Common myeloid progenitor, CD34-positive (primary cell): ENCODE measurements at places on chromosomes 12 and 14.
A peak's percentile ranks its signal among the peaks of the same experiment; 100 is the strongest.

DNA sequence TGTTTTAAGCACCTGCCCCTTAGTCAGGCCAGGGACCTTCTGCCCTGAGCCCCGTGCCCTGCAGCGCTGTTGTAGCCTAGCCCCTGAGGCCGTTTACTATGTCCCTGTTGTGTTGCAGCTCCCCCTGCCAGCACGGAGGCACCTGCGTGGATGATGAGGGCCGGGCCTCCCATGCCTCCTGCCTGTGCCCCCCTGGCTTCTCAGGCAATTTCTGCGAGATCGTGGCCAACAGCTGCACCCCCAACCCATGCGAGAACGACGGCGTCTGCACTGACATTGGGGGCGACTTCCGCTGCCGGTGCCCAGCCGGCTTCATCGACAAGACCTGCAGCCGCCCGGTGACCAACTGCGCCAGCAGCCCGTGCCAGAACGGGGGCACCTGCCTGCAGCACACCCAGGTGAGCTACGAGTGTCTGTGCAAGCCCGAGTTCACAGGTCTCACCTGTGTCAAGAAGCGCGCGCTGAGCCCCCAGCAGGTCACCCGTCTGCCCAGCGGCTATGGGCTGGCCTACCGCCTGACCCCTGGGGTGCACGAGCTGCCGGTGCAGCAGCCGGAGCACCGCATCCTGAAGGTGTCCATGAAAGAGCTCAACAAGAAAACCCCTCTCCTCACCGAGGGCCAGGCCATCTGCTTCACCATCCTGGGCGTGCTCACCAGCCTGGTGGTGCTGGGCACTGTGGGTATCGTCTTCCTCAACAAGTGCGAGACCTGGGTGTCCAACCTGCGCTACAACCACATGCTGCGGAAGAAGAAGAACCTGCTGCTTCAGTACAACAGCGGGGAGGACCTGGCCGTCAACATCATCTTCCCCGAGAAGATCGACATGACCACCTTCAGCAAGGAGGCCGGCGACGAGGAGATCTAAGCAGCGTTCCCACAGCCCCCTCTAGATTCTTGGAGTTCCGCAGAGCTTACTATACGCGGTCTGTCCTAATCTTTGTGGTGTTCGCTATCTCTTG, 7.6 kb downstream of the DLK1 start:
- no peak for DNase-seq
- H3K27me3 ChIP-seq, result peaks cover 2% of the 10 kb centered on the region
- H3K27ac ChIP-seq, result no peak overlapping the region
- H3K4me1 ChIP-seq, result no peaks in the 10 kb centered on the region
- no peaks in the 10 kb centered on the region for H3K36me3 ChIP-seq

- H3K27ac ChIP-seq, result no peak overlapping the region
- H3K4me3 ChIP-seq, result no peak overlapping the region
- no peak for DNase-seq
- H3K36me3 ChIP-seq, result peaks cover 38% of the 10 kb centered on the region
- no peaks in the 10 kb centered on the region for H3K27me3 ChIP-seq
- no peaks in the 10 kb centered on the region for H3K4me1 ChIP-seq
These were observed 17.1 kb downstream of the RAP1B start for GRCh38 chr12:68627673-68628319.

DNA sequence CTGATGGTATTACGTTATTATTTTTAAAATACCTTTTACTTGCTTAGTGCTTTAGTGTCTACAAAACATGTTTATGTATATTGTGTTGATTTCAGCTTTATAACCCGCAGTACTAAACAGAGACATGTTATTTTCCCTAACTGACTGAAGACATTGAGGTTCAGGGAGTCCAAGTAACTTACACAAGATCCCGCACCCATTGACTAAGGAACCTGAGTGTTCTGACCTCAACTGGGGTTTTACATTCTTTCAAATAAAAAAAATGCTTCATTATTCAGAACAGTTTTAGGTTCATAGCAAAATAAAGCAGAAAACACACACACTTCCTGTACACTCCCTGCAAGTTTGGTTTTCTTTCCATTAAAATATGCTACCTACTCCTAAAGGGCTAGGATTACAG, 60.4 kb upstream of the METAP2 start:
- DNase-seq, result no peak
- H3K27me3 ChIP-seq, result no peaks in the 10 kb centered on the region
- no peaks in the 10 kb centered on the region for H3K4me1 ChIP-seq
- H3K4me3 ChIP-seq, result no peak overlapping the region
- H3K27ac ChIP-seq, result no peak overlapping the region

- no peaks in the 10 kb centered on the region for H3K4me1 ChIP-seq
- H3K4me3 ChIP-seq, result no peak overlapping the region
- H3K27me3 ChIP-seq, result no peaks in the 10 kb centered on the region
These were observed 546.7 kb upstream of the SEL1L start for GRCh38 chr14:82080370-82080769.

DNA sequence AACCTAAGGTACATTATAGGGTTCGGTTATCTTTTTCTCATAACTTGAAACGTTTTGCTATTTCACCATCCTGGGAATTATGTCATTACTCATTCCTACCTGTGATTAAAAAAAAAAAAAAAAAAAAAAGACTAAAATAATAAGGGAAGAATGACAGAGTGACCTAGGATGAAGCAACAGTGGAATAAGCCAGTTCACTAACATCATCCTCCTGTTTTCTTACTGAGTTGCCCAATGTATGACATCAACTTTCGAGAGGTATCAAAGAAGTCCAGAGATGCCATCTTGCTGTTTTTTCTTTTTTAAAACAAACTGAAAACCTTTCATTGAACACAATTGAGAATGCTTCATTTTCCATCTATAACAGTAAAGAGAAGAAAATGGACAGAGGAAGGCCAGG, 42.8 kb downstream of the AMN start:
- no peaks in the 10 kb centered on the region for H3K27me3 ChIP-seq
- no peaks in the 10 kb centered on the region for H3K36me3 ChIP-seq
- no peak overlapping the region for H3K4me3 ChIP-seq
- H3K27ac ChIP-seq, result no peak overlapping the region
- no peaks in the 10 kb centered on the region for H3K4me1 ChIP-seq
- DNase-seq, result no peak

DNA sequence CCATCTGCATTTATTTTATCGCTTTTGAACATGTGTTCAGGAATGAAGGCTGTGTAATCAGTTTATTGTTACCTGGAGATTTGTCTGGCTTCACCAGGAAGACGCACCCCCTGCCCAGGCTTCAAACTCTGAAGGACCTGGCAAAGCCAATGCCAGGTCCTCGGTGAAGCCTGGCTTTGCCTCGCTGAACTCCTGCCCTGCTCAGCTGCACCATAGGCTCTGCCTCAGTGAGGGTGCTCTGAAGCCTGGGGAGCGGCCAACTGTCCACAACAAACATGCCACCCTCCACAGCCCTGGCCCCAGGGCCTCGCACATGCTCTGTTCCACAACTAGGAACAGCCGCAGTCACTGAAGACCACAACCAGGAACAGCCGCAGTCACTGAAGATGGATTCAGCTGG, 66.9 kb downstream of the NTF3 start:
- no peaks in the 10 kb centered on the region for H3K4me1 ChIP-seq
- no peak overlapping the region for H3K4me3 ChIP-seq
- no peaks in the 10 kb centered on the region for H3K36me3 ChIP-seq
- no peak overlapping the region for H3K27ac ChIP-seq

- H3K36me3 ChIP-seq, result no peaks in the 10 kb centered on the region
- no peak overlapping the region for H3K4me3 ChIP-seq
- no peak overlapping the region for H3K27ac ChIP-seq
- DNase-seq, result no peak
- no peaks in the 10 kb centered on the region for H3K27me3 ChIP-seq
These were observed 10.7 kb downstream of the BICD1 start for GRCh38 chr12:32117316-32117715.

GRCh38 chr14:66508846-66509621, 1.1 kb downstream of the GPHN start:
- H3K4me3 ChIP-seq, result peak overlapping the region; percentile 80
- peak; percentile 54 for DNase-seq
- H3K36me3 ChIP-seq, result no peaks in the 10 kb centered on the region
- H3K27ac ChIP-seq, result no peak overlapping the region

- no peaks in the 10 kb centered on the region for H3K36me3 ChIP-seq
- H3K4me1 ChIP-seq, result no peaks in the 10 kb centered on the region
- peaks cover 2% of the 10 kb centered on the region for H3K27me3 ChIP-seq
- no peak for DNase-seq
These were observed 12.1 kb downstream of the CKAP4 start for GRCh38 chr12:106235770-106236169.

DNA sequence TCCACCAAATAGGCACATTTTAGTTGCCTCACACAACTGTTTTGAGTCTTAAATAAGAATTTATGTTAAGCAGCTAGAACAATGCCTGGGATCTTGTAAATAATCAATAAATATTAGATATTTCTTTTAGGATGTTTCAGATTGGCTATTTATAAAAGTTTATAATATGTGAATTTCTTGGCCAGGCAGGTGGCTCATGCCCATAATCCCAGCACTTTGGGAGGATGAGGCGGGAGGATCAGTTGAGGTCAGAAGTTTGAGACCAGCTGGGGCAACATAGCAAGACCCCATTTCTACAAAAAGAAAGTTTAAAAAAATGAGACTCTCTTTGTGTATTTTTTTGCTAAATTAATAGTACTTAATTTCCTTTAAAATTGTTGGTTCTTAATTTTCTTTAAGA, 21.8 kb downstream of the ARG2 start:
- H3K27ac ChIP-seq, result no peak overlapping the region
- no peaks in the 10 kb centered on the region for H3K4me1 ChIP-seq
- no peaks in the 10 kb centered on the region for H3K36me3 ChIP-seq
- H3K4me3 ChIP-seq, result no peak overlapping the region
- H3K27me3 ChIP-seq, result no peaks in the 10 kb centered on the region

- no peak overlapping the region for H3K27ac ChIP-seq
- no peaks in the 10 kb centered on the region for H3K36me3 ChIP-seq
- H3K4me1 ChIP-seq, result no peaks in the 10 kb centered on the region
These were observed 124.8 kb upstream of the NOS1 start for GRCh38 chr12:117485984-117486839.

DNA sequence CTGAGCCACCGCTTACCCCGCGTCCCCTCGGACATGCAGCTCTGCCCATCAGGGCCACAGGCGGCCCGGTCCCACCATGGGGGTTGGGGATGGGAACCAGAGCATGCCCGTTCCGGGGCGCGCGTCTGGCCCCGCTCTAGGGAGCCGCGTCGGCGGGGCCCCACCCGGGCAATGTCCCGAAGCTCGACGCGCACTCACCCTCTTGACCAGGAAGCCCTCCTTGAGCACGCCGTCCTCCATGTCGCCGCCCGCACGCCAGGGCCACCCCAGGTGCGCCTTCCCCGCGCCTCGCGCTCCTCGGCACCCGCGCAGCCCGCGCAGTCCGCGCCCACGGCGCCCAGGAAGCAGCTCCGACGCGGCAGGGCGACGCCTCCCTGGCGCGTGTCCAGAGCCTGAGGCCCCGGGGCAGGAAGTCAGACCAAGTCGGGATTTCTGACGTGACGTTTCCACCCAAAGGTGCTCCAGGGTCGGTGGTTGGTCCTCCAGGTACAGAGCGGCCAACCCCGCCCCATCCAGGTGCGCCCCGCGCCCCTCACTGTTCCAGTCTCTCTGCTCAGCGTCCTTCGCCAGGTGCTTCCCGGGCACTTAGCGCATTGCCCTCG, at the start of gene PLEK2:
Gene PLEK2, minus strand, starts transcription at position 346 of the 602 bp plus-strand sequence. Its CDS starts 106 bp downstream, at position 240.
- H3K27me3 ChIP-seq, result peaks cover 20% of the 10 kb centered on the region
- no peak for DNase-seq
- peak within 1 kb of the TSS; percentile 29 for H3K4me3 ChIP-seq
